ENCODE measurements at places on chromosomes 12 and 14. TPM values are rescaled to one million over a fixed set of nuclear protein-coding genes. Genes with fewer than 3 reads are reported as not detected.

Gene SELPLG
- 218 TPM for total RNA-seq

Gene LRRC10
- not detected for total RNA-seq

Gene NELL2
- total RNA-seq: 11.9 TPM

DNA sequence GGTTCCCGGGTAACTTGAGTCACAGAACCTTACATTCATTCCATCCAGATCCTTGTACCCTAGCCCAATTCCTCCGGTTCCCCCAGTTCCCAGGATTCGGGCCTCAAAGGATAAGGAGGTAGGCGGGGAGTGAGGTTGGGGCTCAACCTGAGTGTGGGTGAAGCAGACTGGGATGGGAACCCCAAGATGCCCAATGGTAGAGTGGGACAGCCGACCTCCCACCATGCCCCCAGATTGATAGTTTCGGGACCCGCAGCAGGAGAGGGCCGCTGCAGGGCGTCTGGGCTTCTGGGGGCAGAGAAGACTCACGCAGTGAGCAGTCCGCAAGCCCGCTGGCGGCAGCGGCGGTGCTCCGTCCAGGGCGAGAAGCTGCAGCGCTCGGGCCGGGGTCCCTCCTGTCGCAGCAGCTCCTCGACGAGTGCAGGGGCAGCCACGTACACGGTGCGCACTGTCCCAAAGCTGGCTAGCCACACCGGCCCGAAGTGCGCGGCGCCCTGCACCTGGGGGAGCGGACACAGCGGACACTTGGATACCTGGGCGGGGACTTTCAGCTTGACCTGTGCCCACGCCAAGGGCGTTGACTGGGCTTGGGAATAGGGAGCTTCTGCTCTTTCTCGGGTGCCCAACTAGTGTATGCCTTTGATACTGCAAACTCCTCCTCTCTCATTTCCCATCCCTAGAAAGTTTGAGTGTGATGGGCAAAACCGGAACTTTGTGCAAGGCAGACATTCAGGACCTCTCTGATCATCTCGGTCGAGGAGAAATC lies 997 bp downstream of the CYP27B1 start:
- DNase-seq: no peak

GRCh38 chr12:122368361-122369073 lies 54.0 kb downstream of the CLIP1 start:
- DNase-seq: no peak

GRCh38 chr12:96422192-96422591 lies 22.0 kb upstream of the CDK17 start:
- no peak for DNase-seq

DNA sequence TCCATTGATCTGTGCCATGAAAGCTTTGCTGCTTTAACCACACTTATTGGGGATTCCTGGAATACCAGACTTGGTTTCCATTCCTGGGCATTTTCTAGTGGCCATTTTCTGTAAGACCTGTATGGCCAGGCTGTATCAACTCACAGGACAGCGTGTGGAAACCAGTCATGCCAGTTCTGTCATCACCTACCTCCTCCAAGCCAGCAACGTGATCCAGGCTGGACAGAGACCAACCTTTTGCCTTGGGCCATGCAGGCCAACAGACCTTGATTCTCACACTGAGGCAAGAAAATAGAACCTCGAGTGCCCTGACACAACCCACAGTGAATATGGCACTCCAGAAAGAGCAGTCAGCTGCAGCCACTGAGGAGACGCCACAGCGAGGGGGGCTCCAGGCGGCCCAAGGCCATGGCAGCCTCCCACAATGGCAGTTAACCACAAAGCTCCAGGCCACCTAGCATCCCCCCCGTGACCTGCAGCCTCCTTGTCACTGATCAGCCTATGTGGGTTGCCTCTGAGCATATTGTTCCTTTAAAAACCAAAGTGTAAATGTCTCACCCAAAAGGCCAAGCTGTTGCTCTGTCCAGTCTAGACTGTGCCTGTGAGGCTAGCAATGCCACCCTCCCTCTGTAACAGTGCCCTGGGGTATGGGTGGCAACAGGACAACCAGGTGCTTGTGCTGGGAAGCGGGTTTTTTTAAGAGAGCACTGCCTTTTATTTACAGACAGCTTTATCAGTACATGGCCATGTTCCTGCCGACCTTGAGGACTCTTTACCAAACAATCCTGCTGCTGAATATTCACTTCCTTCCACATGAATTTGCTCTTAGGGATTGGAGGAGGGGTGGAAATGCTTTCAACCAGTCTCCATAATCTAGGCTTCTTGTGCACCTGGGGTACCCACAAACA lies 168.7 kb upstream of the HIF1A start:
- no peak for DNase-seq

All from CD4-positive, CD25-positive, alpha-beta regulatory T cell (primary cell).